ENCODE measurements at places on chromosomes 16 and 17.

GRCh38 chr17:73029991-73030390, 62.5 kb downstream of the SLC39A11 start:
- no peak for DNase-seq

GRCh38 chr17:35903451-35903850, 23.3 kb upstream of the CCL5 start:
- DNase-seq = no peak

GRCh38 chr16:47523342-47524006, 62.3 kb downstream of the PHKB start:
- DNase-seq = no peak

DNA sequence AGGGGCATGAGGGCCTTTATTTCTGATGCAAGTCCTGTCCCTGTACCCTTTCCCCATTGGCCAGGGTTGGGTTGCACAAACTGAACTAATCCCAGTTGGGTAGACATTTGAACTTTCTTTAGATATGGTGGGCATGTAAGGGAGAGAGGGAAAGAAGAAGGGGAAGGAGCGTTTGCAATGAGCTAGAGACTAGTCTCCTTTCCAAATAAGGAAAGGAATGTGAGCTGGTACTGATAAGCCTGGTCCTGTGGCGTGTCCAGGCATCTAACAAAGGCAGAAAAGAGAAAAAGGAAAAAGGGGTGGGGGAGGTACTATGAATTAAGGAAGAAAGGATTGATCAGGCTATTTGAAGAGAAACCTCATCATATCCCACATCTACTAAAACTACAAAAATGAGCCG, 20.3 kb downstream of the CHMP6 start:
- no peak for DNase-seq

DNA sequence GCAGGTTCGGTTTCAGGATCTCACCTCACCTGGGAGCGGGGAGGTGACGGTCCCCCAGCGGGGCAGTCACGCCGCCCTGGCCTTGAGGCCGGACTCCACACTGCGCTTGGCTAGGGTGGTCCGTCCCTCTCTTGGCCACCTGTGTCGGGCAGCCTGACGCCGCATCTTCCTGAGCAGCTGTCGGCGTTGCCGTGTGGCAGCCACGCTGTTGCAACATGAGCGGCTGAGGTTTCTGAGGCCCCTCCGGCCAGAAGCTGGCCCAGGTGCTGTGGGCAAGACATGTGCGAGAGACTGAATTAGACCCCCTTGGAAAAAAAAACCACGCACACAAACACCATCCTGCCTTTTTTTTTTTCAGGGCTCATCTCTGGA, 49.2 kb downstream of the IRF8 start:
- DNase-seq = no peak

- no peak for DNase-seq
Observed at GRCh38 chr16:5891296-5891695, 793.7 kb upstream of the EEF2KMT start.

DNA sequence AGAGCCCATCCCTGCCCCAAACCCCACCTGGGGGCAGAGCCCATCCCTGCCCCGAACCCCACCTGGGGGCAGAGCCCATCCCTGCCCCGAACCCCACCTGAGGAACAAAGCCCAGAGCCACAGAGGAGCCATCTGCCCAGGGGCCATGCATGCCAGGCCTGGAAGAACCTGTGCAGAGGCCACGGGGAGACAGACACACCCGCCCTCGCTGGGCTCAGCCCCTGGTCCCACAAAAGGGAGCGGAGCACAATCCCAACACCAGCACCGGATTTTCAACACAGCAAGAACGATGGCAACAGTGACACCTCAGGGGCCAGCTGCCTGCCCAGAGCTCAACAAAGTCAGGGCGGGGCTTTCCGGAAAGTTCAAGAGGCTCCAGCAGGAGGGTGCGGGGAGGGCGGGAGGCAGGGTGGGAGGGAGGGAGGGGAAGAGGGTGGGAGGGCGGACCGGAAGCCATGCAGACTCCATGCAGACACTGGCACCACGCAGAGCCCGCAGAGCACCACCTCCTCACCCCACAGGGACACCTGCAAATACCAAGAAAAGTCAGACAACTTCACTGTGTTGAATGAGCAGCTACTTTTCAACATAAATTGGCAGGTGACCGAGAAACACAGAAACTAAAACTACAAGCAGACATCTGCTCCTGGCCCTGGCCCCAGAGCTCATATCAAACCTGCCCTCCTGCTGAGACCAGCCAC, 27.9 kb upstream of the C16orf95 start:
- DNase-seq = no peak

DNA sequence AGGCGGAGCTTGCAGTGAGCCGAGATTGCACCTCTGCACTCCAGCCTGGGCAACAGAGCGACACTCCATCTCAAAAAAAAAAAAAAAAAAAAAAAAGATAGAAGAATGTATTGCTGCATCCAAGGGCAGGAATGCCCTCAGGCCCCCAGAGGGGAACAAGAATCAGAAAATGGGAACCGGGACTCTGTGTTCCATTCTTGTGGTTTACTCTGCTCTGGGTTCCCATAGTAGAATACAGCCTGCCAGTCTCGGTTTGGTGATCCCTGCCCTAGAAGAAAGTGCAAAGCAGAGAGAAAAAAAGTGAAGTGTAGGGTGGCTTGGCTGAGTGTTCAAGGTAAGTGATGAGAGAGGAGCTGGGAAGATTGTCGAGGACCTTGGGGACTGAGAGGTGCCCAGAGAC, 27.4 kb upstream of the KDM6B start:
- no peak for DNase-seq

DNA sequence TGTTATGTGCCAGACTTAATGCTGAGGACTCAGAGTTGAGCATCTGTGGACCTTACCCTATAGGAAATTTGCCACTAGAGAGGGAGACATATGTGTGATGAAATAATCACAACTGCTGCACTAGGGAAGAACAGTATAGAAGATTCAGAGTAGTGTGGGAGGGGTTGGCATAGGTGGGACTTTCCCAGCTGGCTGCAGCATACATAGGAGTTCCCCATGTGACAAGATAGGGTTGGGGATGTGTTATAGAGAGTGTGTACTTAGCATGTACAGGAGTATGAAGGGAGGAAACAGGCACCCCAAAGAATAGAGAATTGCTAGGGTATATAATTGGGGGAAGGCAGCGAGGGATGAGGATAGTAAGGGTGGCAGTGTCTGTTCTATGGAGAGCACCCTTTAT, 2.9 kb downstream of the NUP93 start:
- DNase-seq = no peak

DNA sequence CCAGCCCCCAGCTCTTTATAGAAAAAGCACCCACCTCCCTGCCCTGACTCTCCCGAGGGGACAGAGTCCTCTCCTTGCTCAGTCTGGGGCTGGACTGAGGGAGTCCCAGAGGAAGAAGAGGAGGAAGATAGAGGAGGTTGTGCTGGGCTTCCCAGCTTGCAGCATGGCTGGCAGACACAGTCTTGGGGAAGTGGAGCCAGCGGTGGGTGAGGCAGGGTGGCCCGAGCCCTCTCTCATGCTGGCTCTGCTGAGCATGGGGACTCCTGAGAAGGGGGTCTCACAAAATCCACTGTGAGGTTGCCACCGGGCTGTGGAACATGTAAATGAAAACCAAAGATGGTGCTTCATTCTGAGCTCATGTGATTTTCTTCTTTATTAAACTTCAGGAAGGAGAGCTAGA, 398.5 kb downstream of the SLC39A11 start:
- DNase-seq = no peak

DNA sequence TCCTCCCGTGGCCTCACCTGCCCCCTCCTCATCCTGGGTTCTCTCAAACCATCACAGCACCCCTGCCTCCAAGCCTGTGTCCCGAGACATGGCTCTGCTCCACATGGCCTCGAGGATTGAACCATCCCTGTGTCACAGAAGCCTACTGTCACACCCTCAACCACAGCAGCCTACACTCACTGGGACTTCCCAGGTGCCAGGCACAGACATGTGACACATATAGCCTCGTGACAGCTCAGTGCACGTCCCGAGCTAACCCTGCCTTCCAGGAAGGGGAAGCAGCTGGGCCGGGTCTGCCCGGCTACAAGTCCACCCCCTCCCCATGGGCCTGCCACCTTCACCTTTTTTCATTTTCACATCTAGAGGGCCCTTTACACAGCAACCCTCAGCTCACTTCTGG, 238.3 kb downstream of the CPPED1 start:
- no peak for DNase-seq

- no peak for DNase-seq
Observed at GRCh38 chr17:51010173-51010675, 110.4 kb downstream of the SPAG9 start.

- DNase-seq = no peak
Observed at GRCh38 chr17:57603546-57603945, 141.6 kb downstream of the CCDC182 start.

GRCh38 chr17:18328643-18329204, 13.6 kb downstream of the SMCR8 start:
- DNase-seq = no peak

DNA sequence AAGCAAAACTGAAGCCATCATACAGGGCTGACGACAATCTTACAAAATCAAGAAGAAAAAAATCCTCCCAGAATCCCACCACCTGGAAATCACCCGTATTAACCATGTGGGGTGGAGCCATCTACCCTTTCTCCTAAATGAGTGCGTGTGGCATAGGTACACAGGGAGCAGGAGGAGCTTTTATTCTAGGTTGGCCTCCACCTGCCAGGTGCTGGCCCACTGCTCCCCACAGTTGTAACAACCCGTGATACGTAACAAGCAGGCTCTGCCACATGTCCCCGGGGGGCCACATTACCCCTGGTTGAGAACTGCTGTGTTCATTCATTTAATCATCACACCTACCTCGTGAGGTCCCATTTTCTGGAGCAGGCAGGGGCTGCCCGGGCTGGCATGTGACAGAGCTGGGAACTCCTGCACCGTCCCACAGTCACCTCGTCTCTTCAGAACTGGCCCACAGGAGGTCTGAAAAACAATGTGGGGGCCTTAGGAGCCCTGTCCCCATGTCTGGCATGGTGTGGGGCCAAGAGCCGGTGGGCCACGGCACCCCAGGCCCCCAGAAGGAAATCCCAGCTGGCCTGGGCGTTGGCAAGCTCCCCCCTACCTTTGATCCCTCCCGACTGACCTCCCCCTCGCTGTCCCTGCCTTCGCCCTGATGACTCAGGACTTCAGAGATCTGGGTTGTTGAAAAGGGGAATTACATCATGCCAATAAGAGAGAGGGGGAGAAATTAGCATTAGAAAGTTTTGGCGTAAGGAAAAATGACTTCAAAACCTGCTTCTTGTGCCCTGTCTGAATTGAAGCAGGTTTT, 12.9 kb downstream of the CMIP start:
- DNase-seq = no peak

GRCh38 chr17:14461227-14461548, 160.3 kb downstream of the HS3ST3B1 start:
- DNase-seq = no peak

- DNase-seq = no peak
Observed at GRCh38 chr17:66675991-66676371, 158.9 kb upstream of the CACNG5 start.

DNA sequence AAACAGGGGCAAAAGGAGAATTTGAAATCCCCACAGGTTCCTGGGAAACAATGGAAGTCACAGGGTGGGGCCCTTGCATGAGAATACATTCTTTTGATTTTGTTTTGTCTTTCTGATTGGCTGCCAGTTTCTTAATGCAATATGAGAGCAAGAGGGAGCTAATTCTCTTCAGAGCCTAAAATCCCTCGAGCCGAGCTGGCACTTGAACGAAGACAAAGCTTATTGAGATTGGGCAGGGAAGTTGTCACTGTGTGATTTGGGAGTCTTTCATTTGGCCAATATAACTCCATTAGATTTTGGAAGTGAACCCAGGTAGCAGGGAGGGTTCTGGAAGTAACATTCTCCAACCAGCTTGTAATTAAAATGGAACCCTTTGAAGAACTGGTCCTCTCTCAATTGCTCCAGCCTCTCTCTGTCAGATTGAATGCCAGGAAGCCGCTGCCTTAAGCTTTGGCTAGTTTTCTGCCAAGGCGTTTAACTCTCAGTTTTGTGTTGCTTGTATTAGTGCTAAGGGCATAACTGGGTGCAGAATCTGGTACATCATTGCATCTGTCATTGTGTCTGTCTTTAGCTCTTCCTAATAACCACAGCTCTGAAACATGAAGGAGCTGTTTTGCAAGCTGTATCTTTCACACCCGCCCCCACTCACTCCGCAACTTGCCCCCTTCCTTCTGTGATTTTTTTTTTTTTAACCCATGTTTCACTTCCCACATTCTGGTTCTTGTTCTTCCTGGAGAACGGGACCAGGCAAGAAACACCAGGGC, 272.0 kb downstream of the MAF start:
- no peak for DNase-seq

DNA sequence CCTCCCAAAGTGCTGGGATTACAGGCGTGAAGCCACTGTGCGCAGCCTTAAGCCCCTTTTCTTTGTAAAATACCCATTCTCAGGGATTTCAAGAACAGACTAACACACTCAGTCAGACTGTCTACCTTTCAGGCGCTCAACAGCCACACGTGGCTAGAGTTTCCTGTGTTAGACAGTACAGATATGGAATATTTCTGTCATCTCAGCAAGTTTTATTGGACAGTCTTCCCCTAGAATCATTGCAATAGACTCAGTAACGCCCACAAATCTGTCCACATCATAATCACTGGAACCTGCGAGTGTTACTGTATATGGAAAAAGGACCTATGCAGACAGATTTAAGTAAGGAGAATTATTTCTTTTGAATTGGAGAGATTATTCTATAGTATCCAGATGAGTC, 160.5 kb downstream of the RBFOX1 start:
- DNase-seq = no peak

DNA sequence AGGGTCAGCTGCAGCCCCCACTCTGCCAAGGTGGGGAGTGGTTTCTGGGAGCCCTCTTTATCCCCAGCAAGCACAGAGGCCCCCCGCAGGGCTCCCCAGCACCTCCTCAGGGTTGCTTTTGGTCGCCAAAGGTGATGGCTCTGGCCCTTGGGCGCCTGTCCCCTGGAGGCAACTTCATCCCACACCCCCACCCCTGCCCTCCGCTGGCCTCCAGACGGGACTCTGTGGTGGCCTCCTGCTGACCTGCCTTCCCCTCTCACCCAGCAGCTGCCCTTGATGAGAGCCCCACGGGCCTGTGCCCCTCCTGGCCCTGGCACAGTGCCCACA, 7.8 kb upstream of the RHOT2 start:
- DNase-seq = no peak

- DNase-seq = no peak
Observed at GRCh38 chr16:57066625-57067024, 25.8 kb upstream of the CPNE2 start.

- DNase-seq = no peak
Observed at GRCh38 chr17:42282478-42283080, 5.7 kb upstream of the STAT5A start.

DNA sequence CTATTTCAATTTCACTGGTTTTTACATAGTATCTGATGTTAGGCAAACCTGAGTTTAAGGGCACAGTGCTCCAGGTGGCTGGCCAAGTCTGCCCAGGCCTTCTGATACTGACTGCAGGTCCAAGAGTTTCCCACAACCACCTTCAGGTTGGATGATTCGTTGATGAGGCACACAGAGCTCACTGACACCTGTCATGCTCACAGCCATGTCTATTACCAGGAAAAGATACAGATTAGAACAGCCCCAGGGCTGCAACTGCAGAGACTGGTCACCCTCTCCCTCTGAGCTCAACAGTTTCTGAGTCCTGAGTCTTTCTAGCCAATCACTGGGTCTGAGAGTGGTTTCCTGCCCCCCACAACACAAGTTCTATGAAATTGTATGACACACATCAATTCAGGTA, 37.2 kb downstream of the MEAK7 start:
- no peak for DNase-seq

GRCh38 chr17:68584581-68585303, 16.4 kb downstream of the FAM20A start:
- no peak for DNase-seq

- DNase-seq = no peak
Observed at GRCh38 chr16:72635694-72636093, 412.2 kb downstream of the ZFHX3 start.

- DNase-seq = no peak
Observed at GRCh38 chr16:66899945-66900710, 18.6 kb downstream of the CDH16 start.
